ENCODE measurements at places on chromosomes 3 and 15. TPM values are rescaled to one million over a fixed set of nuclear protein-coding genes. Genes with fewer than 3 reads are reported as not detected.

DNA sequence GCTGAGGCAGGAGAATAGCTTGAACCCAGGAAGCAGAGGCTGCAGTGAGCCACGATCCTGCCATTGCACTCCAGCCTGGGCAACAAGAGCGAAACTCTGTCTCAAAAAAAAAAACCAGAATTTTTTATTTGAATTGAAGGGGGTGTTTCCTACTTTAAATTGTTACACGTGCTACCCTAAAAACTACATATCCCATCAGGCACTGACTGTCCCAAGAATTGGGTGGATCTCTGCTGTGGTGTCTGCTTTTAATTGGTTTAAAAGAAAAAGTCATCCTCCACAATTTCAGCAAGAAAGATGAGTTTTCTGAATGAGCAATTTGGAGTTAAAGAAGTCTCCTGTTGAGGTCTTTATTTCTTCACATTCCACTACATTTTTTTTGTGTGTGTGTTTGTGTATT lies 2.1 kb downstream of the PDIA3 start:
- no peak for DNase-seq

Gene OGG1
- polyA plus RNA-seq = 28.1 TPM

GRCh38 chr3:29721789-29722188 lies 440.9 kb downstream of the RBMS3 start:
- no peak for DNase-seq

- DNase-seq = no peak
These were observed 19.6 kb upstream of the C15orf61 start for GRCh38 chr15:67501177-67501835.

DNA sequence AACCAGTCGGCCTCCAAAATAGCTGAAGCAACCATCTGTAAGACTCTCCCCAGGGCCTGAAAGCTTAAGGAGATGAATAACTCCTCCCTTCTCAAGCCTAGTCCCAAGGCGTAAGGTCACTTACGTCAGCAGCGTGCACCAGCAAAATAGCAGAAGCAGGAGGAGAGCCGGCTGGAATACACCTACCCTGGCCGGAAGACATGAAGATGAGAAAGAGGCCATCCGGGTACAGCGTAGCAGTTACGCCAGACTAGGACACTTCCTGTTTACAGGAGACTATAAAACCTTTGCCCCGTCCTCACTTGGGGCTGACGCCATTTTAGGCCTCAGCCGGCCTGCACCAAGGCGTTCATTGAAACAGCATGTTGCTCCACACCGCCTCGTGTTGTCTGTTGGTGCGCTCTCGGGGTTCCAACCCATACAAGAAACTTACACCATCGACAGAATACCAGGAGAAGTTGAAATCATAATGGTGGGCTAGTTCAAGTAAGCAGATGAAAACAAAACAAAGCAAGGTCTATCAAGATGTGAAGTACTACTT lies 2.5 kb downstream of the CFAP92 start:
- DNase-seq = peak; percentile 10

DNA sequence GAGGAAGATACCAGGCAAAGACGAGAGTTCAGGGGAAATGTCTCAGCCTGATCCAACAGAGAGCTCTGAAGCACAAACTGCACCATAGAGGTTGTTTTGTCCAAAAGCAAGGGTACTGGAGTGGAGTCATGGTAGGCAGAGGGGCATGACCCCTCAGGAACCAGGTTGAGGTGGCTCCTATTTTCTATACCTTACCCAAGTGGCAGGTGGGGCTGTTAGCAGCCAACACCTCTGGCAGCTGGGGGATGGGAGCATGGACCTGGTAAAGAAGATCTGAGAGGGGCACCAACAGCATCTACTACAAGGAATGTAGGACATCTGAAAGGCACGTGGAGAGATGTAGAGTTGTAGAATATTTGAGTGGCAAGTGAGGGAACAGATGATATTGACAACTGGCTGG lies 85.2 kb downstream of the GAP43 start:
- DNase-seq = no peak

Gene KBTBD13
- polyA plus RNA-seq = 0.07 TPM

GRCh38 chr3:177300039-177300833 lies 103.0 kb upstream of the TBL1XR1 start:
- DNase-seq = no peak

DNA sequence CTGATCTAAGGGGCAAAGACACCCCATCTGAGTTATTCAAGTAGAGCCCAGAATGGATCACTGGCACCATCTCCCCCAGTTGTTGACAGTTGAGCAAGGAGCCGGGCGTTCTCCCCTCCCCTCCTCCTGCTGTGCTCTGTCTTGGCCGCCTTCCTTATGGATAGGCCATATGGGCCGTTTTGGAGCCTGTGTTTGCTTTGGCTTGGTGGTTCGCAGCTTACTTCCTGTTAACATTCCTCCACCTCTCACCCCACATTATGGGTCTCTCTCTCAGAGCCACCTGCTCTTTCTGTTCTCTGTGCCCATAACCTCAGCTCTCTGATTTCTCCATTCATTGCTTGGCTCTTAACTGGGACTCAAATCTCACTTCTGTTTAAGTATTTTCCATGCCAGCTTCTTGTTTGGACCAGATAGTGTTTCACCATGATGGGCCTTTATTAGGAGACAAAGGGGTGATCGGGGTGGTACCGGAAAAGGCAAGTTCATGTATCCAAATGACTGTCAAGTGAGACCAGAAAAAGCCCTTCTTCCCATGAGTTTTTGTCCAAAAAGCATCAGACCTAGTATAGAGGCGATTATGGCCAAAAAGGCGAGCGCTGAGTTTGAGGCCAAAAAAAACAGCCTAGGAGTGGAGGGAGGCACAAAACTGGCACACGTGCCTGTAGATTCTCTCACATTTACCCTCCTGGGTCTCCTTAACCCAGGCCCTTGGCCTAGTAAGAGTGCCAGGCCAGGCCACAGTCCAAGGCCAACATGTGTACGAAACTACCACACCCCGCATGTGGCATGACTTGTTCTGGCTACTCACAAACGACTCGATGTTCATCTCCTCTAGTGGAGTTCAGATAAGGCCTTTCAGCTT lies 62.6 kb downstream of the DUT start:
- peak; percentile 36 for DNase-seq

- DNase-seq = no peak
These were observed 57.4 kb downstream of the TIPARP start for GRCh38 chr3:156731813-156732212.

Gene MCF2L2
- polyA plus RNA-seq = 0.39 TPM

- no peak for DNase-seq
These were observed 96.0 kb downstream of the IQSEC1 start for GRCh38 chr3:12977117-12977808.

DNA sequence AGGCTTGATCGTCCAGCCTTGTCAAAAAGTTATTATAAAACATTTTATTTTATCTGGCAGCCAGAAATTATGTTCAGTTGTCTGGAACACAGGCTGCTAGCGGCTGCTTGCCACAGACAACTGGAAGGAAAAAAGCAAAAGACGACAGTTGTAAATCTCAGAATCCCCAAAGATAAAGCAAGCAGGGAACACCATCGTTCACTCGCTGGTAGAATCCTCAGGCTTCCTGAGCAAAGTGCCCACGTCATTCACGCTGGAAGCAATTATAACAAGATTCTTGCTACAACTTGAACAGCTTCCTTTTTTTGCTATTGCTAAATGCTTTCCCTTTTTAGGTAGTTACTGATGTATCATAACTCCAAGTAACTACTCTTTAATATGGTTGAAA lies 33.6 kb downstream of the ADAMTS17 start:
- DNase-seq = peak; percentile 55

- DNase-seq = no peak
These were observed 154.5 kb upstream of the TBL1XR1 start for GRCh38 chr3:177351757-177352158.

Gene BMF
- 12.7 TPM for polyA plus RNA-seq

- no peak for DNase-seq
These were observed 124.2 kb downstream of the EEFSEC start for GRCh38 chr3:128277378-128278069.

DNA sequence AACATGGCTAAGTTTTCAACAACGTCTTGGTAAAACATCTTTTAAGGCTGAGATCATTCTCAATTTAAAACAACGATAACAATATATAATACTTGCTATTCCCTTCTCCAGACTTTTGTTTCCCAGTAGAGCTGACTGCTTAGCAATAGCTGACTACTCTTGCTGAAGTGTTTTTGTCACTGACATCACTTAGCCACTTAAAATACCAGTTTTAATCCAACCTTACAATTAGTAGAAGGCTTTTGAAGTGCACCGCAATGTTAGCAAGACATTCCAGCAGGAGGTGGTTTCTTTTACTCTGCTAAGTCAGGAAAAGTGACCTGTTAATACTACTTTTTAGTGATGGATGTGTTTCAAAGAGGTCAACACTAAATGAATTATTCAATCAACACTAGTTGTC lies 28.7 kb upstream of the GBE1 start:
- DNase-seq = no peak

DNA sequence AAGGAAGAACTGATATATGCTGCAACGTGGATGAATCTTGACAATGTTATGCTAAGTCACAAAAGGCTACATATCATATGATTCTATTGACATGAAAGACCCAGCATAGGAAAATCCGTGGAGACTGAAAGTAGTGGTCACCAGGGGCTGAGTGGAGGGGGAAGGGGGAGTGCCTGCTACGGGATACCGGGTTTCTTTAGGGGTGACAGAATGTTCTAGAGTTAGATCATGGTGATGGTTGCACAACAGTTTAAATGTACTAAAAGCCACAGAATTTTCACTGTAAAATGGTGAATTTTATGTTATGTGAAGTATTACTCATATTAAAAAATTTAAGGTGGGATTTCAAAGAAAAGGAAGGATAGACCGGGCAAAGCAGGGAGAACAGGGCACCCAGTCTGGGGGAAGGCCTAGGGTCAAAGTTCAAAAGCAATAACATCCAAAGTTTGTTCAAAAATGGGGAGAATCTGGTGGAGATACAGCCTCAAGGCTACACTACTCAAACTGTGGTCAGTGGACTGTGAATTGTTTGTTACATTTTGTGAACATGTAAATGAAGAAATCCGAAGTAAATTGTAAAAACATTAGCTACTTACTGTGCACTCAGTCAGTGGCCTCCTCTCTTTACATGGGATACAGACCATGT lies 74.2 kb upstream of the FNDC3B start:
- no peak for DNase-seq

DNA sequence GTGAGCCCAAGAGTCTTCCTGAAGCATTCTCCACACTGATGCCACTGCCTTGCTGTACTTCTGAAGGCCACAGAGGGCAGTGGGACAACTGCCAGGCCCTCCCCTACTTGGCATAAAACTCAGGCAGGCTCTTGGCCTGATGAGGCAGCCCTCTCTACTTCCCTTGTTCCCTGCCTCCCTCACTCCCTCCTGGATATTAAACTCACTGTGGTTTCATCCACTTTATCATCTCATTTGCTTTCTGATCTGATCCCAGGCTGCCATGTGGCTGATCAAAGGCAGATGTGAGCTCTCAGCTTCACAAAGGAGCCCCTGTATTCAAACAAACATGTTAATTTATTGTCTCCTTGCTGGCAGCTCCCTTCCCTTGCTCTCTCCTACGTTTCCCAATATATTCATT lies 533.5 kb downstream of the IGSF11 start:
- DNase-seq = peak; percentile 65

- no peak for DNase-seq
These were observed 170.3 kb downstream of the MOBP start for GRCh38 chr3:39637807-39638206.

Gene NLGN1
- 1.2 TPM for polyA plus RNA-seq

- DNase-seq = no peak
These were observed 263.3 kb downstream of the NEK10 start for GRCh38 chr3:27105904-27106303.

- DNase-seq = no peak
These were observed 82.4 kb downstream of the CCNL1 start for GRCh38 chr3:157077565-157077991.

Gene P2RY14
- 2.8 TPM for polyA plus RNA-seq

DNA sequence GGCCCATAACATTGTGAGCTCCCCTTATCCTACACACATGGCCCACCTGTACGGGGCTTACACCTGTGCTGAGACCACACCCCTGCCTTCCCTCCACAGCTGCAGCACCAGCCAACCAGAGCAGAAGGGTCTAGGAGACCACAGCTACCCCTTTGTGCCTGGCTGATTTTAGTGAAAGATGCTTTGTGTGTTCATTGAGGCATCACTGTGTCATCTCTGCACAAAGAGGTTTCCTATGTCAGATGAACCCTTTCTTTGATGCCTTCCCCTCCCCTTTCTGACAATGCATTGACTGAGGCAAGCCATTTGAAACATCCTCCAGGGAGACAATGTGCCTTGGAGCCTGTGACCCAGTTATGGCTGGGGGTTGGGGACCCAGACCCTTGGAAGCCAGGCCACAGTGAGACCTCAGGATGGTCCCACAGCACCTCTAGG lies 54.9 kb upstream of the SLC7A14 start:
- DNase-seq = no peak

DNA sequence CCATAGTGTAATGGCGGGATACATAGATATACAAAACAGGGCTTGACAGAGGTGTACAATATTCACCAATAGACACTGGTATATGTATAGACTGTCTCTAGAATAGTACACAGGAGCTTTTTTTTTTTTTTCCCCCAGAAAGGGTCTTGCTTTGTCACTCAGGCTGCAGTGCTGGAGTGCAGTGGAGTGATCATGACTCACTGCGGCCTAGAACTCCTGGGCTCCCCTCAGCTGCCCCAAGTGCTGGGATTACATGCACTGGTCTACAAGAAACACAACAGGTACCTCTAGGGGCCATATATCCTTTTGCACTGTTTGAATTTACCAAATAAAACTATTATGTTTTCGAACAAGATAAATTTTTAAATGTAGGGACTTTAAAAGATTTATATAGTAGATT lies 12.3 kb downstream of the RHOA start:
- DNase-seq = no peak
